ENCODE measurements at places on chromosomes 7 and 10.

DNA sequence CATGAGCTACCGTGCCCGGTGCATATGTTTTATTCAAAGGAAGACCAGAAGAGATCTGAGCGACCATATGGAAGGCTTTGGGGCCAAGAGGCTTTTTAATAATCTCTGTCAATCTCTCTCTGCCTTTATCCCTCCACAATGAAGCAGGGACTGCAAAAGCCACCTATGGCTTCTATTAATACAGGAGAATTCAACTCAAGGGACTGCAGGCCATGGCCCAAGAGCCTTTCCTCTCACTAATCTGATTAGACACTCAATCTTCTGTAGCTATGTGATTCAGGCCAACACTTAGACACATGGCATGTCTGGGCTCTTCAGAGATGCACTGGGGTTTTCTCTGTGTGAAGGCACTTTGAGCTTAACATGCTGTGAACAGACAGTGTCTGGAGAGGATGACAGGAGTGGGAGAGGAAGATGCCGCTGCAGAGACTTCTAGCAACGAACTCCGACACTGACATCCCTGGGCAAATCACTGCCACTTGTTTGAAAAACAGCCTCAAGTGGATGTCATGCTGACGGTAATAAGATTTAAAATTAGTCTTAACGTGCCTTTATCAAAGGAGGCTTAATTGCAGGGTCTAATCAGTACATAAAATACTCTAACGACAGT lies 114.4 kb upstream of the AOAH start:
- no peak overlapping the region for H3K27ac ChIP-seq
- no peak overlapping the region for H3K4me3 ChIP-seq
- H3K27me3 ChIP-seq = no peaks in the 10 kb centered on the region
- peaks cover 8% of the 10 kb centered on the region for H3K36me3 ChIP-seq
- H3K4me1 ChIP-seq = peaks cover 1% of the 10 kb centered on the region

DNA sequence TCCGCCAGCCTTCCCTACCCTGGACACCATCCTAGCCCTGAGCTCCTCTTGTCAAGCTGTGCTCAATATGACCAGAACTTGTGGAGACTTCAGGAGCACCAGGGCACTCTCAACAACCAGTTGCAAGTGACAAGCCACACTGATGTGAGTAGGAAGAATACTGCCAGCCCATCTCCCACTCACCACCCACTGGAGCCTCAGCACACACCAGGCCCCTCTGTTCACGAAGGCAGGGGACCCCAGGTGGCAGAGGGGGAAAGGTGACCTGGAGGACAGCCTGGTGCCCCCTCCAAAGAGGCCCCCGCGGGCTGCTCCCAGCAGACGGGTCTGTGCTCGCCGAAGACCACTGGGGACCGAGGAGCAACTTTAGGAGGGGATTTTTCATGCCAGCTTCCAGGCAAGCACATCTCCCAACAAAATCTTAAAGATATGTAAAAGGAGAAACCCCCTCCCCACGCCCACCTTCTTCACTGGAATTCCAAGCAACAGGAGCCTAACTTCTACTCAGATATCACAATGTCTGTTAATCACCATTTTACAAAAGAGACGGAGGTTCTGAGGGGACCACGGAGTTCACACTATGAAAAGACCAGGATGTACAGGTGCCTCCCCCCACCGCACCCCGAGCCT lies 1.0 kb downstream of the MMD2 start:
- DNase-seq = no peak
- H3K36me3 ChIP-seq = no peaks in the 10 kb centered on the region
- H3K27me3 ChIP-seq = peaks cover 54% of the 10 kb centered on the region
- peaks cover 5% of the 10 kb centered on the region for H3K4me1 ChIP-seq
- peak overlapping the region; percentile 73 for H3K4me3 ChIP-seq
- H3K27ac ChIP-seq = no peak overlapping the region

DNA sequence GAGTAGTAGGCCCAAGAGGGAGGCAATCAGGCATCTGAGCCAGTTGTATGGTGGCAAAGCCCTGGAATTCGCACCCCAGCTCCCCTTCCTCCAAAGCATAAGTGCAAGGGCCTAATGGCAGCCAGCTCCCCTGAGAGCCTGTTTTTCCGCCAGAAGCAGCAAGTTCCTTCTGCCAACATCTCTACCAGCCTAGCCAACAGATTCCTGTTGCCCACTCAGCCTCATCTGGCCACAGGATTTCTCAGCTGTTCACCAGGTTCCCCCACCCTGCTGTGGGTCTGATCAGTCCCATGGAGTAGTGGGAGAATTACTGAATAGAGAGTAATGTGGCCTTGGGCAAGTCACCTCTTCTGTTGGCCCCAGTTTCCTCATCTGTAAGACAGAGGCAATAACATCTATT lies 186.2 kb upstream of the PDE1C start:
- no peaks in the 10 kb centered on the region for H3K36me3 ChIP-seq
- peaks cover 5% of the 10 kb centered on the region for H3K27me3 ChIP-seq
- DNase-seq = no peak
- H3K4me3 ChIP-seq = no peak overlapping the region
- H3K4me1 ChIP-seq = peaks cover 7% of the 10 kb centered on the region
- H3K27ac ChIP-seq = no peak overlapping the region

DNA sequence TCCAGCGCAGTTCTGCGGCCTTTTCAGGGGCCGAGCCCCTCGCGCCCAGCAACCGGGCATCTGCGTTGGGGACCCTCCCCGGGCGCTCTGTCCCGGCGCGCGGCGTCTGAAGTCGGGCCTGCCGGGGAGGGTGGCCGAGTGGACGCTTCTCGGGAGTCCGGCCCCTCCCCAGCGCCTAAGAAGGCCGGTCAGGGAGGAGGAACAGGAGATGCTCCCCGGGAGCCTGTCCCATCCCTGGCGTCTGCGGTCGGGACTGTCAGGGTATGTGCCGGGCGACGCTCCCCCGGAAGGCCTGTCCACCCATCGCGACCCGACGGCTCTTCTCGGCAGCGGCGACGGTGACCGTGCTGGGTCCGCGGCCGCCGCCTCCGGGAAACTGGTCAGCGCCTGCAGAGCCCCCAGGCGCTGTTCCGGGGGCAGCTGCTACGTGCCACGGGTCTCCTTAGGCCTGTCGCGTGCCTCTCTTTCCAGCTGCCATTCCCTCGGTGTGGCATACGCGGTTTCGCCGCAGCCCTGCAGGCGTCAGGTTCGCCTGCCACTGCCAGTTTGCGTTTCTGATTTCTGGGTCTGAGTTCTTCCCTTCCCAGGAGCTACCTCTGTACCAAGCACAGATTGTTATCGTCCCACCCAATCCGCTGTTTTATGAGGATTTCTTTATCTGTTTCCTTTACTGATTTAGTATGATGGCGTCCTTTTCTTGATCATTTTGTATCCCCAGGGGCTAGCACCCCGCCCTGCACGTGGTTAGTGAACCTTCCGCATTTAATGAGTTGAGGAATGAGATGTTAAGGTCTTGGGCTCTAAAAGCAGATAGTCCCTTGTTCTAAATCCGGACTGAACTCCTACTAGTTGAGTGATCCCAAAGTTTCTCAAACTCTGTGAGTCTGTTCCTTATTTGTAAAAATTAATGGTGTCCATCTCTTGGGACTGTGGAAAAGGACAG lies 782 bp downstream of the IFIT5 start:
- H3K4me3 ChIP-seq = peak overlapping the region; percentile 86
- peaks cover 5% of the 10 kb centered on the region for H3K4me1 ChIP-seq
- peaks cover 8% of the 10 kb centered on the region for H3K27me3 ChIP-seq
- peak; percentile 24 for DNase-seq
- H3K27ac ChIP-seq = peak overlapping the region; percentile 80
- H3K36me3 ChIP-seq = peaks cover 11% of the 10 kb centered on the region

DNA sequence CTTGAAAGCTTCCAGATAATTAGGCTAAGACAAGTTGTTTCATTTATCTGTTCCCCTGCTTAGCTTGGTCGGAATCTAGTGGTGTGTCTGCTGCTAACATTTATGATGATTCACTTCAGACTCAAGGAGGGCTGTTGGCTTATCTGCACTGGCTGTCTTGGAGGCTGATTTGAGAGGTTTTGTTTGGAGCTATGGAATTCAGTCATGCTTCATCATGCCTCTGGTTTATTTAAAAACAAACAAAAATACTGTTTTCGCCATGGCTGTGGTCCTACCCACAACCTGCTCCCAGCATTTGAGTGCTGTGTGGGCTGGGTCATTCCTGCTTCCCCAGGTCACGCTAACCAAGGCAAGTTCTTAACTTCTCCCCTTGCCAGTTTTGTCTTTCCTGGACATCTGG lies 11.7 kb upstream of the ARPC1B start:
- H3K36me3 ChIP-seq = peaks cover 27% of the 10 kb centered on the region
- DNase-seq = no peak
- no peaks in the 10 kb centered on the region for H3K27me3 ChIP-seq
- no peak overlapping the region for H3K4me3 ChIP-seq
- no peaks in the 10 kb centered on the region for H3K4me1 ChIP-seq

- H3K27ac ChIP-seq = no peak overlapping the region
- H3K4me3 ChIP-seq = no peak overlapping the region
- peaks cover 18% of the 10 kb centered on the region for H3K27me3 ChIP-seq
- H3K36me3 ChIP-seq = peaks cover 1% of the 10 kb centered on the region
- no peak for DNase-seq
Observed at GRCh38 chr7:112152186-112152585, 54.0 kb downstream of the DOCK4 start.

- H3K4me3 ChIP-seq = no peak overlapping the region
- no peak overlapping the region for H3K27ac ChIP-seq
- peaks cover 11% of the 10 kb centered on the region for H3K4me1 ChIP-seq
- DNase-seq = no peak
- H3K27me3 ChIP-seq = no peaks in the 10 kb centered on the region
Observed at GRCh38 chr7:107594961-107595737, 15.1 kb downstream of the BCAP29 start.

GRCh38 chr10:1395025-1395480 lies 338.9 kb downstream of the WDR37 start:
- no peak overlapping the region for H3K27ac ChIP-seq
- no peak overlapping the region for H3K4me3 ChIP-seq
- H3K27me3 ChIP-seq = peaks cover 20% of the 10 kb centered on the region
- peaks cover 3% of the 10 kb centered on the region for H3K4me1 ChIP-seq

DNA sequence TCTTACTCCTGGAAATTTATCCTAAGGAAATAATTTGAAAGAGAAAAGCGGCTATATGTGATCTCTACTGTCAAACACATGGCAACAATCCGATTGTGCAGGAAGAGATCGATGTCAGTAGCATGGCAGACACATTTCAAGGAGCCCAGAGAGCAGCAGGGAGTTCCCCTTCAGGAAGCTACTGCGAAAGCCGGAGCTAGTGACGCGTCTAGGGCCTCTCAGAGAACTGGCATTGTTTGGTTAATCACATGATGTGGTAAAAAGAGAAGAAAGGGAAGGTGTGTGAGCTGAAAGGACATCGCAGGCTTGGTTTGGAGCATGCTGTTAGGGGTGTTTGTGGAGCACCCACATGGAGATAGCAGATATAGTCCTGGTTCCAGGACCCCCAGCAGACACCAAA lies 74.9 kb downstream of the BEND7 start:
- no peaks in the 10 kb centered on the region for H3K27me3 ChIP-seq
- H3K27ac ChIP-seq = no peak overlapping the region
- peaks cover 14% of the 10 kb centered on the region for H3K36me3 ChIP-seq
- H3K4me1 ChIP-seq = no peaks in the 10 kb centered on the region

- peaks cover 9% of the 10 kb centered on the region for H3K36me3 ChIP-seq
- H3K4me3 ChIP-seq = peak overlapping the region; percentile 88
- H3K27ac ChIP-seq = peak overlapping the region; percentile 27
- peaks cover 4% of the 10 kb centered on the region for H3K4me1 ChIP-seq
- no peak for DNase-seq
Observed at GRCh38 chr10:12130237-12130872, 878 bp downstream of the SEC61A2 start.

DNA sequence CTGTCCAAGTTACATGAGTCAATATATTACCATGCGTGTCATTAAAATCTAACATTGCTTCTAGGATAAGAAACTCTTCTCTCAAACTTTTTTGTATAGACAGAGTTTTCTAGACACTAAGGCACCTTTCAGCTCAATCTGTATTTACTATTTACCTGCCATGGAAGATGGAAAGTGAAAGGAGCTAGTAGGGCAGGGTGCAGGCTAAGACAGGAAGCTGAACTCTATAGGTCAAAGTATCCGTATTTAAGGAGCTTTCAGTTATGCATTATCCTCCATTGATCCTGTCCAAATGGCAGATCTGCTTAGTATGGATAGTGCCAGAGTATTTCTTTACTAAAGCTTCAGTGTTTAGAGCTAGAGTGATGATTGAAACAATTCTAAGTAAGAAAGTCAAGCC lies 612.8 kb downstream of the IPMK start:
- no peaks in the 10 kb centered on the region for H3K36me3 ChIP-seq
- H3K4me3 ChIP-seq = no peak overlapping the region

GRCh38 chr10:118374404-118374803 lies 32.3 kb upstream of the FAM204A start:
- H3K4me1 ChIP-seq = no peaks in the 10 kb centered on the region
- no peaks in the 10 kb centered on the region for H3K36me3 ChIP-seq
- no peak overlapping the region for H3K27ac ChIP-seq
- DNase-seq = no peak
- peaks cover 5% of the 10 kb centered on the region for H3K27me3 ChIP-seq

- no peaks in the 10 kb centered on the region for H3K36me3 ChIP-seq
- DNase-seq = no peak
- H3K4me3 ChIP-seq = no peak overlapping the region
- H3K27ac ChIP-seq = no peak overlapping the region
- no peaks in the 10 kb centered on the region for H3K4me1 ChIP-seq
Observed at GRCh38 chr7:143205560-143206293, 16.1 kb upstream of the TAS2R40 start.

DNA sequence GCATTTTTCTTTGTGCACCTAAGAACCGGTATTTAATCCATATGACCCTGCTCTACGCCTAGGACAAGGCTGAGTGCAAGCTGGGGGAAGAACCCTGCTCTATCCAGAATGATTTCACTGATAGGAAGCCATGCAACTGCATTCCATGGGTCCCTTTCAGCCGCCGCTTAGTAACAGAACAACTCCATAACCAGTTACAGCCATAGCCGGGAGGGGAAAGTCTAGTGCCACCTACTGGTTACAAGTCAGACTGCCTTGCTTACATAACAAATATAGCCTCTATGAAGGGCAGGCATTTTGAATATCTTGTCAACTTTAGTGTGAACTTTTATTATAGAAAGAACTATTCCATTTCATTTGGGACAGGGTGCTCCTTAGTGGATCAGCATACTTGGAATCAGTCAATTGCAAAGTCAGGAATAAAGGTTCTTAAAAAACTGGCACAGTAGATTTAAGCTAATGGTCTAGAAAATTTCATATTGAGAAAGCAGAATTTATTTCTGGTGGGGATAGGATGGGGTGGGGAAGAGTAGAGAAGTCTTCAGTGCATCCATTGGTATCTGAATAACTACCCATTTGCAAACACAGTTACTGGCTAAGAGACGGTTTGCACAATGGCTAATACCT lies 521.7 kb downstream of the ADRA2A start:
- H3K4me1 ChIP-seq = no peaks in the 10 kb centered on the region
- no peak overlapping the region for H3K4me3 ChIP-seq
- H3K27me3 ChIP-seq = no peaks in the 10 kb centered on the region
- no peaks in the 10 kb centered on the region for H3K36me3 ChIP-seq

DNA sequence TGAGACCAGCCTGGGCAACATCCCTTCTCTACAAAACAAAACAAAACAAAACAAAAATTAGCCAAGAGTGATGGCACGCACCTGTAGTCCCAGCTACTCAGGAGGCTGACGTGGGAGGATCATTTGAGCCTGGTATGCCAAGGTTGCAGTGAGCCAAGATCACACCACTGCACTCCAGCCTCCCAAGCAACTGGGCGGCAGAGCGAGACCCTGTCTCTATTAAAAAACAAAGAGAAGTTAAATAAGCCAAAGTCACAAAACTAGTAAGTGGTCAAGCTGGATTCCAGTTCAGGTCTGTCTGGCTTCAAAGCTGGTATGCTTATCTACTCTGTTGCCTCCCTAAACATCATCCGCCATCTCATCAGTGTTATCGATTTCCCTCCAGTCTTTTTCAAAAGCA lies 110.8 kb downstream of the ARID5B start:
- DNase-seq = no peak
- H3K36me3 ChIP-seq = peaks cover 14% of the 10 kb centered on the region
- H3K27me3 ChIP-seq = no peaks in the 10 kb centered on the region
- H3K27ac ChIP-seq = no peak overlapping the region

Measured in progenitor cell of endocrine pancreas (in vitro differentiated cells).